T-helper 17 cell (primary cell): ENCODE measurements at places on chromosomes 5 and 9.

- H3K27me3 ChIP-seq, result peaks cover 75% of the 10 kb centered on the region
- peaks cover 4% of the 10 kb centered on the region for H3K36me3 ChIP-seq
- peak overlapping the region; percentile 19 for H3K4me3 ChIP-seq
- DNase-seq, result no peak
Observed at GRCh38 chr9:109311731-109312130, 9.1 kb downstream of the EPB41L4B start.

- DNase-seq, result no peak
- H3K27ac ChIP-seq, result peak overlapping the region; percentile 9
- H3K27me3 ChIP-seq, result peaks cover 44% of the 10 kb centered on the region
- no peak overlapping the region for H3K4me3 ChIP-seq
- peaks cover 3% of the 10 kb centered on the region for H3K36me3 ChIP-seq
- H3K4me1 ChIP-seq, result no peaks in the 10 kb centered on the region
Observed at GRCh38 chr5:171367424-171368370, 20.0 kb upstream of the NPM1 start.

- no peaks in the 10 kb centered on the region for H3K4me1 ChIP-seq
- peaks cover 5% of the 10 kb centered on the region for H3K36me3 ChIP-seq
- H3K4me3 ChIP-seq, result no peak overlapping the region
- H3K27ac ChIP-seq, result no peak overlapping the region
Observed at GRCh38 chr5:143771189-143771588, 40.8 kb upstream of the HMHB1 start.

DNA sequence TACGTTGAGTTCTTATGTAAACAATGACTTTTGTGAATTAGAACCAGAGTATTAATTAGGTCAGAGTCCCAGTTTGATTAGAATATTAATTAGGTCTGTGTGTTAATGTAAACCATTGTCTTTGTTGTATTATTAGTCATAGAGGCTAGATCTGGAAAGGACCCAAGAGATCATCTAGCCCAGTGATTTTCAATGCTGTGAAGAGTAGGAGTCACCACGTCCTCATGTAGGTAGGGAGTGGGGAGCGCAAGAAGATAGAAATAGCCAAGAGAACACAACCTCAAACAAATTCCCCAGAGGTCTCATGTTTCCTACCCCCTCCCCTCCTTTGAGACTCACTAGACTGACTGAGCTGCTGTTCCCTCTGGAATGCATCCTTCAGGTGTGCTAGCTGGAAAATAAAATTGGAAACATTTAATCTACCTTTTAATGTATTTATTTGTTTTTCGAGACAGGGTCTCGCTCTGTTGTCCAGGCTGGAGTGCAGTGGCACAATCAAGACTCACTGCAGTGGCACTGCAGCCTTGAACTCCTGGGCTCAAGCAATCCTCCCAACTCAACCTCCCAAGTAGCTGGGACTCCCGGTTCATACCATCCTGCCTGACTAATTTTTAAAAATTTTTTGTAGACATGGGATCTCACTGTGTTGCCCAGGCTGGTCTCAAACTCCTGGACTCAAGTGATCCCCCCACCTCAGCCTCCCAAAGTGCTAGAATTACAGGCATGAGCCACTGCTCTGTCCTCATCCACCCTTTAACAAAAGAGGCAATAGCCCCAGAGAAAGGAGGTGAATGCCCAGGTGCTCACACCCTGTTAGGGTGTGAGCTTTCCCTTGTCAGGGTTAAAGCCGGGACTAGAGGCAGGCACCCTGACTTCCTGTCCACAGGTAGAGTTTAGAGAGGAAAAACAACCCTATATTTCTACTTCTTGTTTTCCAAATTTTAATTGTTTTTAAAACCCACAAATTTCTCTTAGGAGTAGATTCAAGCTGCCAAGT is 92.9 kb downstream of the INIP start:
- no peak overlapping the region for H3K4me3 ChIP-seq
- H3K4me1 ChIP-seq, result no peaks in the 10 kb centered on the region
- H3K36me3 ChIP-seq, result no peaks in the 10 kb centered on the region
- no peaks in the 10 kb centered on the region for H3K27me3 ChIP-seq
- DNase-seq, result no peak

- no peak for DNase-seq
- H3K4me3 ChIP-seq, result no peak overlapping the region
- H3K36me3 ChIP-seq, result no peaks in the 10 kb centered on the region
- no peak overlapping the region for H3K27ac ChIP-seq
- H3K4me1 ChIP-seq, result no peaks in the 10 kb centered on the region
Observed at GRCh38 chr5:135294793-135295192, 104.2 kb downstream of the MACROH2A1 start.

DNA sequence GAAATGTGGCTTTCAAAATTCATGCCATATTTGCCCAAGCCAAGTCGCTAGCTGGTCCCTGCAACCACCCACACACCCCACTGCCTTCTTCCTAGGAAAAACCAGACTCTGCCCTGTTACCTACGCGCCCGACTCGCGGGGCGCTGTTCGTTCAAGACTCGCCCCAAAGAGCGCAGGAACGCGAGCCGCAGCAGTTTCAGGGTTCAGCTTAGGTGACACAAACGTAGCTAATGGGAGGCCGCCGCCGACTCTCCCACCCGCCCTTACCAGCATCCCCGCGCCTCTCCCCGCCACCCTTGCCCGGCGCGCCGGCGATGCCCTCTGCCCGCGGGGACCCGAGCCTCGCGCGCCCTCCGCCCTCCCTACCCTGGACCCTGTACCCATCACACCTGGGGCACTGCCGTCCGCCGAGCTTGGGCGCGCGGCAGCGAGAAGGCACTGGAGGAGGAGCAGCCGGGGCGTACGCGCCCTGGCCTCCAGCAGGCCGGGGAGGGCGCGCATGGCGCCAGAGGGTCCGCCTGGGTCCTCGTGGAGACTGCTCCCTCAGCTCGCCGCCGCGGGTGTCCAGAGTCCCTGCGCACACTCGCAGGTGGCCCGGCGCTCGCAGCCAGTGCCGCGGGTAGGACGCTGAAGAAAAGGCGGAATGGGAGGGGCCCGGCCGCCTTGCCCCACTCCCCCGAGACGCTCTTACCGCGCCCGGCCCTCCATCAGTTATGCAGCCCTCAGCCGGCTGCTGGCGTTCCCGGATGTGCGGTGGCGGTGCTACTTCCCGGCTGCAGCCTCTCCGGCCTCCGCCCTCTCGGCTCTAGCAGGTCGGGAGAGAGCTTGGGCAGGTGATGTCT is at the start of gene EMB:
Gene EMB (minus strand): TSS at position 638 of the 842 bp plus-strand sequence. CDS start 137 bp downstream, at position 501.
- peak within 1 kb of the TSS; percentile 93 for H3K4me3 ChIP-seq
- peaks cover 4% of the 10 kb centered on the region for H3K36me3 ChIP-seq
- H3K27me3 ChIP-seq, result no peaks in the 10 kb centered on the region
